Stimulated activated CD8-positive, alpha-beta memory T cell treated with anti-CD3 and anti-CD28 coated beads, Interleukin-4, amount 100 ng/mL, for 4 hours (primary cell): ENCODE measurements at places on chromosomes 1 and 21.

- no peak for DNase-seq
Observed at GRCh38 chr1:25006770-25007169, 76.7 kb upstream of the RUNX3 start.

GRCh38 chr1:195898924-195899323 is 709.3 kb downstream of the KCNT2 start:
- no peak for DNase-seq

- DNase-seq, result no peak
Observed at GRCh38 chr1:41109310-41110197, 88.0 kb upstream of the SLFNL1 start.

GRCh38 chr1:106680776-106681344 is 375.6 kb upstream of the PRMT6 start:
- no peak for DNase-seq

DNA sequence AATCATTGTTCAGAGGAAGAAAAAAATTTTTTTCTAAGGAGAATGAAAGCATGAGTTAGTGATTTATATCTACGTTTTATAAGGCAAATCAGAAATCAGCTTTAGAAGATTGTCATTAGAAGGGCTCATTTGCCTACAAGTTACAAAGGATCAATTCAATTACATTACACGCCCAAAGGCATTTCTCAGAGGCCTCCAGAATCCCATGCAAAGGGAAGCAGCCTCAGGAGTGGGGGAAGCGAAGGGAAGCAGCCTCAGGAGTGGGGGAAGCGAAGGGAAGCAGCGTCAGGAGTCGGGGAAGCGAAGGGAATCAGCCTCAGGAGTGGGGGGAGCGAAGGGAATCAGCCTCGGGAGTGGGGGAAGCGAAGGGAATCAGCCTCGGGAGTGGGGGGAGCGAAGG is 206.2 kb downstream of the GREM2 start:
- no peak for DNase-seq

GRCh38 chr1:161132410-161133219 is at the start of gene DEDD:
Gene DEDD (minus strand): TSS chr1:161132667. CDS start chr1:161124462, 8,205 bp downstream.
- DNase-seq, result peak; percentile 73

GRCh38 chr1:19096036-19096833 is 113.8 kb downstream of the UBR4 start:
- no peak for DNase-seq

DNA sequence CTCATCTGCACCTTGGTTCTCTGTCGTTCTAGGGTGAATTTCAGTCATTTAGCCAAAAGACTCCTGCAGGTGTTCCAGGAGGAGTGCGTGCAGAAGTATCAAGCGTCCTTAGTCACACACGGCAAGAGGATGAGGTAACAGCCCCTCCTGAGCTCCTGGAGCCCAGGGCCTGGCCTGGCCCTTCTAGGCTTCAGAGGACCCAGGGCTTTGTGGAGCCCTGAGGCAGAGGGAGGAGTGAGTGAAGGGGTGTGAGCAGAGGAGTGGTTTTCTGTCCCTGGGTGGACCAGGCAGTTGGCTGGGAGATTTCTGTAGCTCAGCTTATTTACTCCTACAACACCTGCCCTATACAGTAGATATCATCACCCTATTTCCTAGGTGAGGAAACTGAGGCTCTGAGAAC is 15.7 kb upstream of the RASSF5 start:
- no peak for DNase-seq

DNA sequence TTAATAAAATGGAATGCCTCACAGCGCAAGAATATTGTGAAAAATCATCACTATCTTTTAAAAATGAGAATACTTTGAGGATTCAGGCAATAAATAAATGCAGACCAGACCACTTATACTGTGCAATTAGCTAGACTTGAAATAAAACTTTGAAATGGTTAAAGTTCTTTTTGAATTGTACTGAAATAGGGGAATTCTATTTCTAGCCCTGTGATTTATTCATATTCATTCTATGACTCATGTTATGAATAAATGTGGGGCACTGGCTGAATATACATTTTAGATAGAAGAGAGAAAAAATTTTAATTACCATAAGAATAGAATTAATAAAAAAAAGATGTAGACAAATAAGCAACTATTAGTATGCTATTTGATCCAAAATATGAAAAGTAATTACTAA is 16.4 kb upstream of the USP25 start:
- DNase-seq, result no peak

GRCh38 chr1:23645338-23645737 is 46.3 kb upstream of the RPL11 start:
- DNase-seq, result no peak

DNA sequence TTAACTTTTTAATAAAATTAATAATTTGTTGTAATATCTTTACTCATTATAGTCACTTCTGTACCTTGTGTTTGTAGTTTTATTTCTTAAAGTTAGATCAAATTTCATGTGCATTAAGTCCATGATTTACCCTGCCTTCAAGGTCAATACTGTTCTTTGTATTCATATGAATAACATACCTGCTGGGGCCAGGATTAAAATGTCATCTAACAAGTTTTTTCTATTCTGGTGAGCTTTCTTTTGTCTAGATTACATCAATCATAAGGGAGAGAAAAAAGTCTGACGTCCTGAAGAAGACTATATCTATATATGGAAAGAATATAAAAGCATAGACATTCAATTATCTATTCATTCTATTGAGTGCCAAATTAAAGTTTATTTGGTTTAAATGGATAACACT is 232.6 kb downstream of the COL11A1 start:
- DNase-seq, result no peak

GRCh38 chr1:170355267-170355801 is 176.6 kb upstream of the GORAB start:
- no peak for DNase-seq

DNA sequence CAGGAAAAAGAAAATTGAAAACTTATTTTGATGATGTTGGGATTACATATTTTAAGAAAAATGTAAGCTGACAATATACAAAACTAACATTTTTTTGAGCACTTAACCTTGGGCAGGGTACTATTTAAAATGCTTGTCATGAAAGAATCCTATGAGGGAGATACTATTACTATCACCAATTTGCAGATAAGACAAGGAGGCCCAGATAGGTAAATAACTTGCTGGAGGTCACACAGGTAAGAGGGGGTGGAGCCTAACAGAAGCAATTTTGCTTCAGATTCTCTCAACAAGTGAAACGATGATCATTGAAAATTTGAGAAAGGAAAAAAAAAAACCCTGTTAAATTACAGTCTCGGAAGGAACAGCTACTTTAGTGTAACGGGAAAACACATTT is 1.2 kb downstream of the GART start:
- no peak for DNase-seq

DNA sequence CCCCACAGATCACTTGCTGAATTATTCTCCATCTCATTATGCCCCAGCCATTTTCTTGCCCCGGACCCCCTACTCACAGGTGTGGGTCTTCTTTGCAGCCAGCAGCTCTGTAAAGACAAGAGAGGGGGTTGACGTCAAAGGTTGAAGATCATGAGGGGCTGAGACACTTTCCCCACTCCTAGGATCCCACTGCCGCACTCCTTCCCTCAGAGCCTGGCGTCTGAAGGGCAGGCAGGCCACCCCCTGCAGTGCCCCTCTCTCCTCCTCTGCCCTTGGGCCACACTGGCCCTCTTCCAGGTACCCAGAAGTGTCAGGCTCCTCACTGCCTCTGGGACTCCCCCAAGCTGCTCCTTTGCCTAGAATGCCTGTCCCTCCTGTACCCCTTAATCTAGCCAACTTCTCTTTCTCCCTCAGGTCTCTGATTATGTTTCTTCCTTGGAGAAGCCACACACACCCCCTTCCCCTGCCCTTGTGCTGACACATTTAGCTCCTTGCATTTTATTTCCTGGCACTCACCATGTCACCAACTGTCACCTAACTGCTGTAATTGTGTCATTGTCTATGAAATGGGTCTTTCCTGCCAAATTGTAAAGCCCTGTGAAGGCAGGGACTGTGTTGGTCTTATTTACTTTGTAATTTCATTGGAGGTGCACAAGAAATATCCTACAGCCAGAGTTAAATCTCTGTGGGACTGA is 2.1 kb downstream of the RORC start:
- DNase-seq, result no peak

- DNase-seq, result no peak
Observed at GRCh38 chr1:92459871-92460320, 26.8 kb downstream of the GFI1 start.

GRCh38 chr1:88175631-88176226 is 508.3 kb upstream of the PKN2 start:
- DNase-seq, result no peak

GRCh38 chr1:176617881-176618280 is 154.9 kb downstream of the PAPPA2 start:
- DNase-seq, result no peak

GRCh38 chr1:69572921-69573320 is 5.2 kb downstream of the LRRC7 start:
- DNase-seq, result no peak

- DNase-seq, result no peak
Observed at GRCh38 chr1:31509124-31510072, 66.9 kb upstream of the TINAGL1 start.

GRCh38 chr1:91124290-91124985 is 102.6 kb upstream of the ZNF644 start:
- DNase-seq, result no peak

GRCh38 chr1:201175820-201176500 is 14.7 kb upstream of the IGFN1 start:
- DNase-seq, result no peak

DNA sequence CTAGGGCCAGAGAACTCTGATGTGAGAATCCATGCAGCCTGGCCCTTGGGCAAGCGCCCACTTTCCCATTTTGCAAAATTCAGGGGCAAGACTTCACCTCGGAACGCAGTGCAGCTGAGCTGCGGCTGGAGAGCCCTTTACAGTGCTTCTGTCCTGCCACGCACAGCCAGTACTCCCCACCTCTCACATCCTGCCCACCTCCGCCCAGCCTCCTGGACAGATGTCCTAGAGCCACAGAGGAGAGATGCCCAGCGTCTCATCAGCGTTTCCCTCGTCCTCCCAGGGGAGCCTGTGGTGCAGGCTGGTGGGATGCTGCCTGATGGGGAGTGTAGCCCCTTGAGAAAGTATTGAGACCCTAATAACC is 29.6 kb downstream of the RUNX3 start:
- no peak for DNase-seq

- DNase-seq, result no peak
Observed at GRCh38 chr1:246459221-246459620, 47.9 kb downstream of the SMYD3 start.

- no peak for DNase-seq
Observed at GRCh38 chr1:100950337-100950736, 54.4 kb downstream of the SLC30A7 start.

- DNase-seq, result no peak
Observed at GRCh38 chr1:31153423-31153822, 86.3 kb downstream of the NKAIN1 start.

DNA sequence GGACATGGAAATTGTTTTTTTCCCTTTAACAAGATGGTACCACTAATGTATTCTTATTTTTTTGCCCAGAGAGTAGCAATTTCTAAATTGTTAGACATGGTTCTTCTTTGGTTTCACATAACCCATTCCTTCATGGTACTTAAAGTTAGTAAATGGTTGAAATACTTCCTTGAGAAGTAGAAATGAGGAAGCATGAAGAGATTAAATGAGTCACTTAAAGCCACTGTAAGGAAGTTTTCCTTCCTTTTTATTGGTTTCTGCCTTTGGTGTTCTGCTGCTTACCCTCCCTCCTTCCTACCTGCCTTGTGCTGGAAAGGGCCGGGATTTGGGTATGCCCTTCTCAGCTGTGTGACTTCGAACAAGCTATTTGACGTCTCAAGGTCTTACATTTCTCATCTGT is 101.0 kb downstream of the KIF26B start:
- no peak for DNase-seq

DNA sequence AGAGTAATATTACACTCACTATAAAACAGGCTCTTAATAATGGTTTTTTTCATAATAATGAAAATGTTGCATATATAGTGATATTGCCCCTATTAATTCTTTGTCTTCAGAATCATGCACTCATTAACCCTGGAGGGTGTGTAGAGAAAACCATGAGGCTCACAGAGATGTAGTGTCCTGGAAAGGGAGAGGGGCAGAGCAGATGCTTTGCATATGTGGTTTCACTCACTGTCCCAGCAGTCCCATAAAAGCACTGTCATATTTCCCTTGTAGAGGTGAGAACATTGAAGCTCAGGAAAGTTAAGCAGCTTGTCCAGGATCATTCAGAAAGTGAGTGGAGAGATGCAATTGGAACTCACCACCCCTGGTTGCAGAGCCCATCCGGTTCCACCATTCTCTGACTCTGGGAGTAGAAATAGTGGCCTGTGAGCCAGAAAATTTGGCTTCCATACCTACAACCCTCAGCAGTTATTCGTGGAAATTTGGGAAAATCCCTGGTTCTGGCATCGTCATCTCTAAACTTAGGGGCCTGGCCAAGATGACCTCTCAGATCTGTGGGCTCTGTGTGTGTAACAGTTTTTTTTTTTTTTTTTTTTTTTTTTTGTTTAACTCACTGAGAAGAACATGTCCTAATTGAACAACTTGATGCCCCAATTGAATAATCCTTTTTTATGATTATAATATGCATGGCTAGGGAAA is 86.4 kb downstream of the RGL1 start:
- DNase-seq, result no peak

GRCh38 chr1:202264300-202264699 is 70.7 kb downstream of the LGR6 start:
- DNase-seq, result no peak

- no peak for DNase-seq
Observed at GRCh38 chr1:30329802-30330557, 393.4 kb downstream of the MATN1 start.

GRCh38 chr1:29459620-29459945 is 223.3 kb downstream of the PTPRU start:
- no peak for DNase-seq

DNA sequence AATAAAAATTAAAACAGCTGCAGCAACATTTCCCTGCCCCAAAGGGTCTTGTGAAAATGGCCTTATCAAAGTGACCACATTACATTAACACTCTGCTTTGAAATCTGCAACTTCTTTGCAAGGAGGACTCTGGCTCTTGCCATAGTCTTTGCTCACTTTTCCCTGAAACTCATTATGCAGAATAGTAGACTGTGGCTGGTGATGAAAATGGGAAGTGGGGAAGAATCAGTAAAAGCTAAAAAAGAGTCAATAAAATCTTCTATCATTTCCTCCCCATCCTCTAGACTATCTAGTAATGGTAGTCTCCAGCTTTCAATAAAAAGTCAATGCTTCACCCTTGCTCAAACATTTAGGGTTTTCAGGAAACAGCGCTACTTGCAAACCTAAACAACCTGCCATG is 18.6 kb upstream of the NUP133 start:
- DNase-seq, result no peak

GRCh38 chr1:116708255-116708900 is 40.8 kb upstream of the IGSF3 start:
- DNase-seq, result no peak
